ENCODE measurements at places on chromosomes 13 and 19.

DNA sequence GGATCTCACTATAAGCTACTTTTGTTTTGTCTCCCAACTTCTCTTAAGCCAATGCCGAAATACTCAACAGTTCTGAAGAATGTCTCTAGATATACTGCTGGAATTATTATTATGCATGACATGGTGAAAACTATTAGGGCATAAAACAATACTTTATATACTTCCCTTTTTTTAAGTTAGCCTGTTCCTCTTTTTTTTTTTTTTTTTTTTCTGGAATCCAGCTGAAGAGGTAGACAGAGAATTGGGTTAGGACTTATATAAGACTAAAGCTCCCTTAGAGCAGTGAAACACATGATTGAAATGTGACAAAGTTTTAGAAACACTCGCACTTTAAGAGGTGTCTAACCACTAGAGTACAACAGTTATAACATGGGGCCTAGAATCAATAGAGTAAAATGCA lies 850.9 kb upstream of the PCDH9 start:
- DNase-seq, result no peak

DNA sequence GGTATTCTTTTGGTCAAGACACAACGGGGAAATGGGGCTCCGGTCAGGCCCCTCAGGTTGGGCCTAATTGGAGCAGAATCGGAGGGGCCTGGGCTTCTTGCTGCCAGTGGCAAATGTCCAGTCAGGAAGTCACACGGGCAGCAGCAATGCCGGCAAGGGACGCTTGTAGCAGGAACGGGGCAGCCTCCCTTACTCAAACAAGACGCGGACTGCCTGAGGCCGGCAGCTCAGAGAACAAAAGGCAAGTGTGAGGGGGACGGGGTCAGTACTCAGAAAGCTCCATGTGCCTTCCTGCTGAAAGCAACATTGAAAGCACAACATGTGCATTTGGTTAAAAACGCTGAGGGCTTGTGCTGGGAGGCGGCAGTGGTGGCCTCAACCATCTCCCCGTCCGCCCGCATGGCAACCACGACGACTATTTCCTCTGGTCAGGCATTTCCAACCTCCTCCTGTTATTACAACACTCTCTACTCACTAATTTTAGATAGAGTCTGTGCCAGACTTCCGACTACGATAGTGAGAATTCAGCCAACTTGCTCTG lies 20.5 kb upstream of the RASA3 start:
- no peak for DNase-seq

DNA sequence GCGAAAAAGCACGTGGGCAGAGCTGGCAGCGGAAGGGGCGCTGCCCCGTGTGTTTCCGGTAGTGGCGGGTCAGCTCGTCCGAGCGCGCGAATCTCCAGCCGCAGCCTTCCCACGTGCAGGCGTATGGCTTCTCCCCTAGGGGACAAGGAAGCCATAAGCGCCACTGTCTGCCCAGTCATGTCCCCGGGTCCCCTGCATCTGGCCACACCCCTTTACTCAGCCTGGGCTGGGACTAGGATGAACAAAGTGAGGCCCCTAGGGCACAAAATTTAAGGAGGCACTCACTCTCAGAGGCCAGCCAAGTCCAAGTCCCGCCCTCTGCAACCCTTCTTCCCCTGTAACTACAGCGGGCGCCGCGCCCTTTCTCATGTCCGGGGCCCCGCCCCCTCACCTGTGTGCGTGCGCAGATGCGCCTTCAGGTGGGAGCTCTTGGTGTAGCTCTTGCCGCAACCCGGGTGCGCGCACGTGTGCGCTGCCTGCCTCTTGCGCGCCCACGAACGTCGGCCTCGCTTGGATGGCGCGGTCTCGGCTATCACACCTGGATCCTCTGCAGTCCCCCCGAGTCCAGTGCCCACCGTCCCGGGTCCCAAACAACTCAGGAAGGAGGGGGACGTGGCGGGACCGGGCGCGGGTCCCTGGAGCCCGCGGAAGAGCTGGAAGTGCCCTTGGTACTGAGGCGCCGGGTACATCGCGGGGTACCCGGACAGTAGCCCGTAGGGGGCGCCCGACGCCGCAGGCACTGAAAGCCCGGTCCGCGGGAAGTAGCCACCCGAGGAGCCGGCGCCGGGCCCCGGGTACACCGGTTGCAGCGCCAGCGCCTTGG lies 1.9 kb downstream of the KLF1 start:
- DNase-seq, result peak; percentile 79

- no peak for DNase-seq
Measured at GRCh38 chr13:41596190-41596589, 138.8 kb downstream of the RGCC start.

DNA sequence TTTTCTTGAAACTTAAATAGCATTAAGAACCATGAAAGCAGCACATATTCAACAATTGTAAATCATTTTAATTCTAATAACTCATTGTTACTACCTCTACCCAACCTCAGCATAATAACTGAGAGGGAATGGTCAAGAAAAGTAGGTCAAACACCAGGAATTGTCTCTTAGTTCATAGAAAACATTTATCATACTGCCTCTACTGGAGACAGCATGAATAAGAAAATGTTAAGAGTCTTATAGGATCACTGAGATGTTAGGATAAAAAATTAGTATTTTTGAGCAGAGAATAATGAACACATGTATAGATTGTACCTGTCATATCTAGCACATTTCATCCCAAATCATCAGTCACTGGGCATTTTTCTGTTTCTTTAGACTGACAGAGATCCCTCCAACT lies 515.3 kb downstream of the PCDH9 start:
- DNase-seq, result no peak

DNA sequence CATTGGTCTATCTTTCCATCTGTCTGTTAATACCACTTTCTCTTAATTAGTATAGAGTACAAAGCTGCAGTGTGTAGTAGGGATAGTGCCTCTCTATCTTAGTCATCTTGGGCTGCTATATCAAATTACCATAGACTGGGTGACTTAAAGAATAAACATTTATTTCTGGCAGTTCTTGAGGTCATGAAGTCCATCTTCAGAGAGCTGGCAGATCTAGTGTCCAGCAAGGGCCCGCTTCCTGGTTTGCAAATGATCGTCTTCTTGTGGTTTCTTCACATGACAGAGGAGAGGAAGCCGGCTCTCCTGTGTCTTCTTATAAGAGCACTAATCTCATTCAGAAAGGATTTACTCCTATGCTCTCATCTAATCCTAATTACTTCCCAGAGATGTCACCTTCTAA lies 6.1 kb downstream of the ZNF700 start:
- no peak for DNase-seq

GRCh38 chr19:54418930-54419800 lies 3.9 kb downstream of the TTYH1 start:
- DNase-seq, result no peak
